ENCODE measurements at places on chromosomes 4 and X.

GRCh38 chr4:166034965-166035364 is 161.9 kb downstream of the TLL1 start:
- no peak for DNase-seq

GRCh38 chr4:2638730-2639129 is 102.3 kb downstream of the FAM193A start:
- DNase-seq: no peak

- no peak for DNase-seq
These were observed 20.6 kb downstream of the WFS1 start for GRCh38 chr4:6290256-6290655.

- peak; percentile 92 for DNase-seq
These were observed 21.2 kb upstream of the SLC25A31 start for GRCh38 chr4:127708985-127709384.

- DNase-seq: peak; percentile 62
These were observed 1176.7 kb downstream of the NLGN4X start for GRCh38 chrX:5051831-5052491.

- peak; percentile 50 for DNase-seq
These were observed 28.9 kb downstream of the AFF1 start for GRCh38 chr4:86963697-86964096.

GRCh38 chr4:162732876-162733275 is 433.8 kb downstream of the NAF1 start:
- no peak for DNase-seq

GRCh38 chr4:188444500-188444899 is 305.3 kb downstream of the TRIML1 start:
- no peak for DNase-seq

DNA sequence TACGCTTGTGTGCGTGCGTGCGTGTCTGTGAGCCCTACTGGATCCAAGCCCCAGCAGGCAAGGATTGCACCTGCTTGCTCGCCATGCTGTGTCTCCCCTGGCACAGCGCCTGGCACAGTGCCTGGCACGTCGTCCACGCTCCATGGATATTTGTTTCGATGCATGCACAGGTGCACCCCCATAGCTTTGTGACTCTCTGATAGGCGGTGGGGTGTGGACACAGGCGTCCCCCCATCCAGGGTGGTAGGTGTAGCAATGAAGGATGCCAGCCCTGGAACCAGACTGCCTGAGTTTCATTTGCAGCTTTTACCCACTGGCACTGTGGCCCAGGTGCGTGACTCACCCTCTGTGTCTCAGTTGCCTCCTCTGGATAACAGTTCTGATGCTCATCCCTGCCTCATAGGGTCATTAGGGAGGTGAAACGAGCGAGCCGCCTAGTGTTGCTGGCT is 20.2 kb downstream of the PIGG start:
- no peak for DNase-seq

DNA sequence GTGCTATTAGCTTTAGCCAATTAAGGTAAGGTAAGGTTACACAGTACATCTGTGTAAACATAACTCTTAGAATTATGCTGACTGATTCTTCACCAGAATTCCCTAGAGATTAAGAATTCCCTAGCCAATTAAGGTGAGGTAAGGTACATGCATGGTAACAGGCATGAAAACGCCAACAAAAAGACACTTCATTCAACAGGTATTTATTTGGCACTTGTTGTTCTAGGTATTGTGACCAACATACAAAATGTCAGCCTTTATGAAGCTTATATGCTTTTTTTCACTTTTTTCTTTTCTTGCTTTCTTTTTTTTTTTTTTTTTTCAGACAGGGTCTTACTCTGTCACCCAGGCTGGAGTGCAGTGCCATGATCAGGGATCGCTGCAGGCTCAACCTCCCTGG is 47.2 kb downstream of the EDNRA start:
- DNase-seq: no peak

GRCh38 chrX:121569609-121570008 is 522.2 kb downstream of the GLUD2 start:
- DNase-seq: no peak

DNA sequence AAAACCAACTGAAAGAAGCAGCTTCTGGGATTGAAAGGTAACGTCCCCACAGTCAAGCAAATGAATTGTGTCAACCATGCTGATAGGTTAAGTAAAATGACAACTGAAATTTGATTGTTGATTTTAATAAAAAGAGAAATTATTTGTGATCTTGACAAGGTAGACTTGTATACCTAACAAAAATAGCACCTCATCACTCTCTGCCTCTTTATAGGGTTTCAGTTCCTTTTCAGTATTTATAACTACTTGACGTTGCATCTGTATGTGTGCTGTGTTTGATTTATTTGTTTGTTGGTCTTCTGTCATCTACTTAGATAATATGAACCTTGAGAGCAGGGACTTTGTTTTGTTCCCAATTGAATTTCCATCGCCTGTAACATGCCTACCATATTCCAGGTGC is 7.9 kb upstream of the PPP3CA start:
- no peak for DNase-seq

GRCh38 chrX:2398064-2398656 is 102.6 kb downstream of the DHRSX start:
- peak; percentile 67 for DNase-seq

- no peak for DNase-seq
These were observed 82.6 kb downstream of the HADH start for GRCh38 chr4:108072300-108072699.

DNA sequence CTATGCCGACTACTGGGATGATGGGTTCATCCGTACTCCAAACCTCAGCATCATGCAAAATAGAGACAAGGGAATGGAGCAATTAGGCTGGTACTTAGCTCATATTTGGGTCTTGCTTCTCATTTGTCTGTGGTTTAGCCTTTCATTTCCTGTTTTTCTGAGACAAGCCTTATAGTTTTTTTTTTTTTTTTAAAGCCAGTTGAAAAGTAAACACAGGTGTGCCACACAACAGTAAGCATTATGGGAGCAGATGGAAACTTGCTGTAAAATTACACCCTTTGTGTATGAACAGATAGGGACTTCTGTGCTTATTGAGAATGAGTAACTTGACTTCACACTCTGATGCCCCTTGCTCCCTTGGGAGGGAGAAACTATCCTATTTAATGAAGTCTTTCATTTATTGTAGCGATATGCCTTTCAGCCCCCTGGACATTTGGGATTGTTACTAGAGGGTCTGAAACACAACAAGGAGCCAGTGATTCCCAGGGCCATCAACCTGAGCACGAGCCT is 13.7 kb downstream of the RASSF6 start:
- no peak for DNase-seq

DNA sequence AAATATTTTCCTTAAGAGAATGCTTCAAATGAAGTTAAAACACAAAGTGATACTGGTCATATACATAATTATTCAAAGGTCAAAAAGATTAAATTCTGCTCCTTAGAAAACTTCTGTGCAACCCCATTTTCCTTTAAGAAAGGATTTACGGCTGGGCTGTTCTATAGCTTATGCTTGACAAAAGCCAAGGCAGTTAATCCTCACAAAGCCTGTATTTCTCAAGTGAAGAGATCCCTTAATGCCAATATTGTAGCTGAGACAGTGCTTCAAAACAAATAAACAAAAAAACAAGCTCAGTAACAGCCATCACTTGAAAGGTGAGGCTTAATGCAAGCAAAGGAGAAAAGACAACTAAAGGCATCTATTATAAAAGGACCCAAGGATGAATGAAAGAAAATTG is 42.5 kb downstream of the BTC start:
- DNase-seq: no peak

- no peak for DNase-seq
These were observed 48.5 kb downstream of the KLHL15 start for GRCh38 chrX:23978491-23978890.

DNA sequence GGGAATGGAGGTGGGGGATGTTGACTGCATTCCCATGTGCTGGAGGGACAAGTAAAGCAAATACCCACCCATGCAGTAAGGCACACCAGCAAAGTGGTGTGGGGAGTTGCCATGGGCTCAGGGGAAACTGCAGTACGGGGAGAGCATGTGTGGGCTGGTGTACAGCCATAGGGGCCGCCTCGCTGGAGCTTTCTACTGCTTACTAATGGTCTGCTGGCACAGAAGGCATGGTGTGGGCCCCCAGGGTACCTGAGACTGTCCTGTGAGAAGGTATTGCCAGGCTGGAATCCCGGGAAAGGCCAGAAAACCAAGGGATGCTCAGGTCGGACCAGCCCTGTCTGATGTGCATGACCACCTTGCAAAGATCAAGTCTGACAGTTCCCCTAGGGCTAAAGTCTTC is 199.1 kb downstream of the ARHGEF9 start:
- no peak for DNase-seq

GRCh38 chrX:14362721-14363120 is 166.6 kb upstream of the GLRA2 start:
- peak; percentile 11 for DNase-seq

- DNase-seq: no peak
These were observed 48.5 kb upstream of the EGFL6 start for GRCh38 chrX:13520936-13521335.

DNA sequence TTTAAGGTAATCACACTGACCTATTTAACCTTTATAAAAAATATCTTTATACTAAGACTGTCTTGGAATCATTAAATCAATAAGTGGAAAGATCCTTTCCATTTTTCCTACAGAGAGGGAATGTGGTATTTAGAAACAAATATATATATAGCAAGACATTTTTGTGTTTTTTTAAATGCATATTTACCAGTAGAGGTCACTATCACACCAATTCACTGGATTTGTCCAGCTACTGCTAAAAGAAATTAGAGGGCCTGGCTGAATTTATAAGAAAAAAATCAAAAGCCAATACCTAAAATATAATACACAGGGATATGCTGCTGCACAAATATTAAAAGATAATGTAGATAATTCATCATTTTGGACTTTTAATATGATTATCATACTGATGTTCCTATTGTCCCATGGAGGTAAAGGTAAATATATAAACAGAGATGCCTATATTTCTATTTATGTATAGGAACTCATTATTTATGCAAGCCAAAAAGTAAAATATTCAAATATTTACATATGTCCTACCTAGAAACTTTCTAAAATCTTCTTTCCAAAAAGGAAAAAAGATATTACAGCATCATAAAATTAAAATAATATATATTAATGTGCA is 69.5 kb downstream of the PDE5A start:
- DNase-seq: peak; percentile 63

GRCh38 chr4:7389719-7390118 is 45.0 kb downstream of the PSAPL1 start:
- DNase-seq: no peak

GRCh38 chr4:123545667-123546572 is 149.3 kb downstream of the SPRY1 start:
- DNase-seq: no peak

DNA sequence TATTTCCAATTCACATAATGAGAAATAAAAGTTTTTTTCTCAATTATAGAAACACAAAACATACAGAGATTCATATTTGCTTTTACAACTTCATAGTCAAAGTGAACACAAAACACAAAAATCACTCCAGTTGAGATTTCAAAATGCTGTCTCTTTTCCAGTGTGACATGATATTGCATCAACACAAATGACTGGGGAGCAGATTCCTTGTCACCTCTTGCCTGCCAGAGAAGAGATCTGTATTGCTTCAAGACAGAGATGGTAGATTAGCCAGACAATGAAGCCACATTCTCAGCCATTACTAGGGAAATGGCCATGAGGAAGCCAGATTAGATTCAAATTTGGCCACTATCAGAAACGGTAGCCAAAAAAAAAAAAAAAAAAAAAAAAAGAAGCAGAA is 2313.1 kb upstream of the AGA start:
- no peak for DNase-seq

- DNase-seq: no peak
These were observed 60.4 kb downstream of the SHROOM2 start for GRCh38 chrX:9846631-9847030.

GRCh38 chr4:39528061-39528465 is 824 bp upstream of the UGDH start:
- DNase-seq: peak; percentile 83

- peak; percentile 8 for DNase-seq
These were observed 46.1 kb upstream of the CTSO start for GRCh38 chr4:155999725-156000124.

- no peak for DNase-seq
These were observed 12.2 kb upstream of the AMOT start for GRCh38 chrX:112852851-112853250.

DNA sequence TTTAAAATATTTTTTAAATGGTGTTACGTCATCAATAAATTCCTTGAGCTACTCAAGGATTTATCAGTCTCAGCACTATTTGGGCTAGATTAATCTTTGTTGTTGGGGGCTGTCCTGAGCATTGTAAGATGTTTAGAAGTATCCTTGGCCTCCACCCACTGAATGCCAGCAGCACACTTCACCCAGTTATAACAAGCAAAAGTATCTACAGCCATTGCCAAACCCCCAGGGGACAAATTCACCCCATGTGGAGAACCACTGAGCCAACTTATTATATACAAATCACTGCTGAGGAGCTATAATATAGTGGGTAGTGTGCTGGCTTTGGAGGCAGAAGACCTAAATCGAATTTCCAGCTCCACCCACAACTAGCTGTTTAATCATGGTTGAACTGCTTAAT is 58.3 kb downstream of the ATP10D start:
- DNase-seq: peak; percentile 30

- DNase-seq: no peak
These were observed 22.5 kb downstream of the MMGT1 start for GRCh38 chrX:135951291-135951690.

- no peak for DNase-seq
These were observed 122.7 kb upstream of the CBR4 start for GRCh38 chr4:169132561-169133305.

DNA sequence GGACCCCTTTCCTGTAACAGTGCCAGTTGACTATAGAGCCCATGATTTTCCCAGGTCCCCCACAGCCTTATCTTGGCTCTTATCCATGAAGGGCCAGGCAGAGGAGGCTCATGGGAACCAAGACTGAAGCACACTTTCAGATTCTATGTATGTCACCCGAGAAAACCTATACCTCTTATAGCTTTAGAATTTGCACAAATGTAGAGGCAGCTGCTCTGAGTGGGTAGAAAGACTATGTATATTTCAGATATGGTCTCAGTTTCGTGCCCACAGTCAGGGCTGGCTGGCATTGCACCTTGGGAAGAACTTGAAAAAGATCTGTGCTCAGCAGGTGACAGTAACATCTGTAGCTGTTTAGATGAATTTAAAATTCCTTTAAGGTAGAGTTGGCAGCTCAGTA is 8.3 kb upstream of the LNX1 start:
- no peak for DNase-seq

DNA sequence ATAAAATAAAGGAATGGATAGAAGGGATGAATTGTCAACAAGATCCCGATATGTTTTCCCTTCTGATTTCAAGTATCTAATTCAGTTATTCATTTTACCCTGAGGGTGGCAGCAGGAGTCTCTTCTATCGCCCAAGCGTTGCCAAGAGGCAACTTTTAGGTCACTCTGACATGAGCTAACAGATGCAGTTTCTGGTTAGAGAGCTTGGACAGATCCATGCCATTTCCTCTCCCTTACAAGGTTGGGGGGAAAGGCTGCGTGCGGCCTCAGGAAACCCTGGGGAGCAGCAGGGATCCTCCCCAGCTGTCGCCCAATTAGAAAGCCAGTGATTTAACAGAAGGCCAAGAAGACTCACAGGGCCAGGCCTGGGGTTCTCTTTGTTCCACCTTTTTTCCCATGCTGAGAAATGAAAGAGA is 35.3 kb upstream of the WAS start:
- peak; percentile 40 for DNase-seq

- no peak for DNase-seq
These were observed 9.3 kb downstream of the PGM2 start for GRCh38 chr4:37835806-37836205.

- DNase-seq: peak; percentile 24
These were observed 83.0 kb downstream of the MAGEB17 start for GRCh38 chrX:16250296-16250695.
